Astrocyte of the hippocampus (primary cell): ENCODE measurements at places on chromosomes 6 and 20.
A peak's percentile ranks its signal among the peaks of the same experiment; 100 is the strongest.

- no peak for DNase-seq
Measured at GRCh38 chr6:105821777-105822176, 264.4 kb upstream of the PRDM1 start.

DNA sequence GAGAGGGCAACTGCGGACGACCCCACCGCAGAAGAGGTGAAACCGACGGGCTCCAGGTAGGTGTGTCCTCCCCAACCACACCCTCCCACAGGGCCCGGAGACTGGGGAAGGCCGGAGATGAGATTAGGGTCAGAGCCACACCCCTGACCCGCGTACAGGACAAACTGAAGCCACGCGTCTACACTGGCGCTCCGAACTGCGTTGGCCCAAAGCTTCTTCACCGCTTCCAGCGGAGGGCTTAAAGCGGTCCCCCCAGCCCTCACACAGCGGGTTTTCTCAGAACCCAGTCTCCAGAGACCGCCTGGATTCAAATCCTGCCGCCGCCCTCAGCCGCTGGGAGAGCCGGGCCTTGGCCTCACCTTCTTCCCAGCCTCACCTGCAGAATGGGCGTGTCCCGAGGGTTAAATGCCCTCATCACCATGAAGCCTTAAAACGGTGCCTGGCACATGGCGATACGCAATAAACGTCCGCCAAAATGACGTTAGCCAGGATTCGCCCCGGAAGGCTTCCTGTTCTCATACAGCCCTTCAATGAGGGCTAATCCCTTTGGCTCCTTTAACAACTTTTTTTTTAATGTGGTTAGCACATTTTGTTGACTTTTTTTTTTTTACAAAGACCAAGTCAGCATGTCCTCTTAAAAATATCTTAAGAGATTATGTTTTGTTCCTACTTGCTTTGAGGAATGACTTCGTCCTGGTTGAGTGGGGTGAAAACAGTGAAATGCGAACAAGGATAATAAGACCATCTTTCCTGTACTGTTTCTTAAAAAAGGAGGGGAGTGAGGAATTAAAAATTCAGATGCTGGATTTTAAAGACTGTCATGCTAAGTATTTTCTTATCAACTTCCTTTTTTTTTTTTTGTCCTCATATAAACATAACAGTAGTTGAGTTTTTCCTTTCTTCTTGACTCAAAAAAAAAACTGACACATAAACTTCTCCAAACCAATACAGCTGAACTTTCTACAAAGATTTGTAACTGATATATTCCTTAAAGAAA, 15.1 kb upstream of the ZNF217 start:
- DNase-seq = peak; percentile 50

DNA sequence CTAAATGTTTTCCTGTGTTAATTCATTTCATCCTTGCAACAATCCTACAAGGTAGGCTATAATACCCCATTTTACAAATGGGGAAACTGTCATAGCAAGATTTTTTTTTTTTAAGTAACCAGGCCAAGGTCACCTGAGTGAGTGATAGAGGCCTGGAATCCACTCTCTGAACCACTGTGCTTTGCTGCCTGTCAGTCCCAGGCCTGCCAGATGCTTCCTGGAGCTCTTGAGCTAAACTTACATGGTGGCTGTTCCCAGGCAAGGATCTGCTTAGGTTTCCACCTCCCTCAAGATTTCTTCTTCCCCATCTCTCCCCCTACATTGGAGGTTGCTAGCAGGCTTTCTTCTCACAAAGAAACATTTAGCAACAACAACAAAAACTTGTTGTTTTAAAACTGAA, 32.7 kb upstream of the RNF8 start:
- no peak for DNase-seq

DNA sequence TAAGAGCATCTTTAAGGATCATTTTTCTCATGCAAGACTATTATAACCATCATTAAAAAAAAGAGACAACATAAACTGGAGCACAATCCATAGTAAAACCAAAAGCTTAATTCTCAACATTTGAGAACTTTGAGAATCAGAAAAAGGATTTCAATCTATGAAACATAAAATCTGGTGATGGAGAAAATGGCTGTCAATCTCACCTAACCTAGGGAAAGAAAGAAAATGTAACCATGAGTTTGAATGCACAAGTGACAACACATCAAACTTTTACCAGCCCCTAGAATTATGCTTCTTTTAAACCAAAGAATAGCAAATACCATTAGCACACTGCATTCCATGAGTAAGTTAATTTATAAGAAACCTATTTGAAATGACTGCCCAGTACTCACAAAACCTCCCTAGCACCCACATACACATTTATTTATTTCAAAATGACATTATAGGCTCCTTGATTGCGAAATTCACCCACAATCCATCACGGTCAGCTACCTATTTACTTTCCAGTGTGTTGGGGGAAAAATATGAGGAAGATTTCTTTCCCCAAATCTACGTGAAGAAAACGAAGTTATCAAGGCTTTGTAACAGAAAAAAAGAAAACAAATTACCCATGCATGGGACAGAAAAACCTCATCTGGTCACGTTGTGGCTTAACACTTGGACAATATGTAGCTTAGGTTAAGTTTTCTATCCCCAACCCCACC, 828 bp downstream of the ASCC3 start:
- DNase-seq = peak; percentile 34

- no peak for DNase-seq
Measured at GRCh38 chr6:25508051-25508450, 144.0 kb upstream of the SCGN start.

GRCh38 chr6:26554697-26555504, 16.7 kb downstream of the HMGN4 start:
- peak; percentile 64 for DNase-seq

GRCh38 chr6:133551436-133551835, 310.3 kb downstream of the EYA4 start:
- no peak for DNase-seq

GRCh38 chr6:139881728-139882211, 507.3 kb upstream of the CITED2 start:
- DNase-seq = peak; percentile 62

- no peak for DNase-seq
Measured at GRCh38 chr6:71292001-71292400, 3.4 kb downstream of the OGFRL1 start.

GRCh38 chr6:136288566-136289326, 900 bp downstream of the BCLAF1 start:
- DNase-seq = peak; percentile 94

DNA sequence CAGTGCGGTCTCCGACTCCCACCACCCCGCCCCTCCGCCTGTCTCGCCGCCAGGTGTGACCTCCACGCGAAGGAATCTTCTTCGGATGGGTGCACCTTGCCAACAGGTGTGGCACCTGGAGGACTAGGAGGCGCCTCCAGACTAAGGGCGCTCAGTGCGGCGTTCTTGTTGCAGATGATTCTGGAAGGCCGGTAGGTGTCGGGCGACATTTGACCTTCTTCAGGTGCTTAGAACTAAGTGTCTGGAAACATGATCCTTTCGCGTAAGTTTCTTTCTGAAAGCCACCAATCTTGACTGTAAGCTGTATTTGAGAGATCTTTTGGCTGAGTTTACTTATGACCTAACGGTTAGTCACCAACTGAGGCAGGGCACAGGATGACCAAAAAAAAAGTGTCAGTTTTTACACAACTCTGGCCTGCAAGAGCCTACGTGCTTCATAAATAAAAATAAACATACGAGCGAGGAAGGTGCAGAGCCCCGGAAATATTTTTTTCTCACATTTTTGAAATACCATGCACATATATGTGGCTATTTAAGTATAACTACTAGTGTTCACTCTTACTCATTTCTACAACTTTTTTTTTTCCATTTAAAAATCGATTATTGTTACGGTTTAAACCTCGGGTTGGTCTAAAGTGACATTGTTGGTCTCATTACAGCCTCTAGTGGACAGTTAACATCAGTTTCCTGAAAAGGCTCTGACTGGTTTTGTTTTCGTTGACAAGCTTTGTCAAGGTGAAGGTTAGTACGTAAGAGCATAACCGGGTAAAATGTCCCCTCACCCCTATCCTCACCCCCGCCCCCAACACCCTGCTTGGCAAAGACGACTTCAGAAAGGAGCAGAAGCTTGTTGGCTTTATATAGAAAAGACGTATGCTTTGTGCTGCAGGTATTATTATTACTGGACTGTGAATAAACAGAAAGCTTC, 1.6 kb upstream of the ATXN1 start:
- DNase-seq = peak; percentile 74

GRCh38 chr20:8287340-8287739, 155.3 kb downstream of the PLCB1 start:
- no peak for DNase-seq

DNA sequence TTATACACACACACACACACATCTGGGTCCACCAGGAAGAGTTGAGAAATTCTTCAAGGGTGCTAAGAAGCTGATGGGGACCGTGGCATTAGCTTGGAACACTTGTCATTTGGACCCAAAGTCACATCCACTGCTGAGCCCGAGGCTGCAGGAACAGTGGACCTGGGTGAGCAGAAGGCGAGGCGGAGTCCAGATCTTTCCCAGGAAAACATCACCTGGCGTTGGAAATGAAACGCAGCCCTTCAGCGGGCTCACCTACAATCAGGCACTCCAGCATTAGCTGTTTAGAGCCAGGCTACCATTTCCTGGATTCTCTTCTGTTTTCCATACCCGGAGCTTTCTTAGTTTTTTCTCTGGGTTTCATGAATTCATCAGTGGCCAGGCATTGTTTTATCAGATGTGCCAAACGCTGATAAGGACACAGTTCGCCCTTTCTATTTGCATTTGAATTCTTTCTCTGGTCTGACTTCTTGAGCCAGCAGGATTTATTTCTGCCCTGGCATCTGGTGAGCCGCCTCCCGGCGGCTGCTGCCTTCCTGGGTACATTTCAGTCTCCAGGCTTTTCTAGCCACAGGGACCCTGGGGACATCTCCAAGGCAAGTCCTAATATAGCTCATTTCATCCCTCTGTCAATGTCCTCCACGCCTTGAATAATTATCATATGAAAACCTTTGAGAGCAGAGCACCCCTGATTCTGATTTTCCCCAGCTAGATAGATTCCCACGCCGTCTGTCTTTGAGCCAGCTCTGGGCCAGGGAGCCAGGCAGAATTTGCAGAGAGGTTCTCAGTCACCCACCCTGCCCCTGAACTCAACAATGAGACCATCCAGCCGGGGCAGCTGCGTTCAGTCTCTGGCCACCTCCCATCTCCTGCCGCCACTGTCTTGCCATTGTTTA, 170.9 kb downstream of the TTLL2 start:
- peak; percentile 29 for DNase-seq

DNA sequence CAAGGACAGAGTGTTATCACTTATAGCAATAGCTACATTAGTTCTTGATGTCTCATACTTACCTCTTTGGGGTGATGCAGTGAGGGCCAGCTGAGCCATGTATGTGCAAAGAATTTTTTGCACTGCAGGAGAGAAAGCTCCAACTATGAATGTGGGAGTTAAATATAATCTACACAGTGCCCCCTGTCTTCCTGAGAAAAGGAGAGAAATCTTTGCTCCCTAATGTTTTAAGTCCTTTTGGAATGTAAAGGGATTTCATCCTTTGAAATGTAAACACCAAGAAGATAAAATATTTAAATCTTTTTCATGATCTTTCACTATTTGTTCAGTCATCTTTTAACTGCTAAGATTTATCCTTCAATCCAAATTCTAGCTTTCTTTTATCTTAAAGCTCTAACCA, 822.1 kb downstream of the TENT5A start:
- no peak for DNase-seq

DNA sequence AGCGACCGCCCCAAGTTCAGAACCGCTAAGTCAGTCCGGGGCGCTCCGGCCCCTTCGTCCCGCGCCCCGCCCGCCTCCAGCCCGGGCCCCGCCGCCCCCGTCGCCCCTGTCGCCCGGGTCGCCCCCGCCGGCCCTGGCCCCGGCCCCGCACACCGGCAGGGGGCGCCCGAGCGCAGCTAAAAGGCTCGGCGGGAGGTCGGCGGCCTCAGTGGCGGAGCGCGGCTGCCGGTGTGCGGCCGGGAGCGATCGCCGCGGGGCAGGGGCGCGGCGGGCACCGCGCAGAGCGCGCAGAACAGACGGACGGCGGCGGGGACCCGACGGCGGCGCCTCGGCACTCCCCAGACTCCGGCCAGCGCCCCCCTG, at the start of gene FNDC1:
FNDC1 (plus strand) TSS at position 208 of the 363 bp plus-strand sequence. CDS start 197 bp downstream, outside the sequence.
- peak; percentile 66 for DNase-seq

DNA sequence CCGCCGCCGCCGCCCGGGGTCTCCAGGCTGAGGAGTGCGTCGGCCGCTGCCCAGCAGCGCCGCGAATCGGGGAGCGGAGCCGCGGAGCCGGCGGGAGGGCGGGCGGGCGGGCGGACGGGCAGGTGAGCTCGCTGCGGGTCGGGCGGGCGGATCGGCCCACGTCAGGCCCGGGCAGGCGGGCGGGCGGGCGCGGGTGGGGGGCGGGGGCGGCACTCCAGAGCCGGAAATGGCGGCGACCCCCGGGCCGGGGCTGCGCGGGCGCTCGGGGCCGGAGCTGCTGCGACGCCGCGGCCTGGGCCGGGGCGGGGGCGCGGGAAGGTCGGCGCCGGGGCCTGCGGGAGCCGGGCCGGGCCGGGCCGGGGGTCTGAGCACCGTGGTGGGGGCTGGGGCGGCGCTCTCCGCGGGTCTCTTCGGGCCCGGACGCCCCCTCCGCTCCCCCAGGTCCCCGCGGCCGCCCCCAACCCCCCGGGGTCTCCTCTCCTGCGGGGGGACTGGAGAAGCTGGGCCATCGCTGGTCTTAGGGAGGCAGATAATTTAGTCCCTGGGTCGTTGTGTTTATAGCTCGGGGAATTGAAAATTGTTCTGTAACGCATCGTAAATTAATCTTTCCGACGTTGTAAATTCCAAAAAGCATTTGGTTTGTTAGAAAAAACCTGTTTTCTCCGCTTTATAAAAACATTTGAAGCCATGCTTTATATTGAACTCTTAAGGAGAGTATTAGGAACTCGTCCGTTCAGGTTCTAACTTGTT, 451 bp downstream of the DNAJC5 start:
- peak; percentile 8 for DNase-seq

- DNase-seq = peak; percentile 9
Measured at GRCh38 chr6:117397536-117398227, 28.1 kb downstream of the ROS1 start.

DNA sequence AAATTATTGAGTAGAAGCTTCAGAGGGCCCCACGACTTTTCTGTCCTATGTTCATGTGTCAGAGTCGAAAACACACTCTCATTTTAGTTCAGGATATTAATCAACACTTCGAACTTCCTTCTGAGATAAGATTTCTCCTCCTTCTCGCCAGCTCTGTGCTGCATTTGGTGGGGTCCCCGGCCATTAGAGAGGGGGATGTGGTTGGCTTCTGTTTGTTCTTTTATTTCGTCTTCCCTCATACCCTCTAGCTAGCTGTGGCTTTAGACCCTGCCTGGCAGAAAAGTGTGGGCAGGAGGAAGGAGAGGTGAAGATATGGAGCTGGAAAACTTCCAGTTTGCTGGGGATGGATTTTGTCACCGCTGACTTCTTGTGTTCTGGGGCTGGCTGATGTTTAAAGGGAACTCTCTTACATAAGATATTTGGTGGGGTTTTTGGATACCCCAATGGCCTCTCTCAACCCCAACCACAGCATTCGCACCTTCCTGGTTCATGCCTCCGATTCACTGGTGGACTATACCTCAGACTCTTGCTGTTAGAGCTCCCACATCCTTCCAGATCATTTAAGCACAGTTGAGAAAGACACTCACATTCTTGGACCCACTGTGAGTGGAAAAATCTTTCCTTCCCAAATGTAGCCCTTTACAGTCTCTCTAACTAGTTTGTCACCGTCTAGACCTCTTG, 30.7 kb upstream of the TMX4 start:
- no peak for DNase-seq
